ENCODE measurements at places on chromosomes 12 and 14. TPM values are rescaled to one million over a fixed set of nuclear protein-coding genes. Genes with fewer than 3 reads are reported as not detected.

Gene SCN8A
- 0.67 TPM for total RNA-seq

Gene BICD1
- 13.7 TPM for total RNA-seq

Gene SERPINA3
- 50.7 TPM for total RNA-seq

Gene RACGAP1
- total RNA-seq = 21.0 TPM

Gene USP44
- 8.4 TPM for total RNA-seq

Gene HNF1A
- total RNA-seq = not detected
